ENCODE measurements at places on chromosomes 3 and 15.

DNA sequence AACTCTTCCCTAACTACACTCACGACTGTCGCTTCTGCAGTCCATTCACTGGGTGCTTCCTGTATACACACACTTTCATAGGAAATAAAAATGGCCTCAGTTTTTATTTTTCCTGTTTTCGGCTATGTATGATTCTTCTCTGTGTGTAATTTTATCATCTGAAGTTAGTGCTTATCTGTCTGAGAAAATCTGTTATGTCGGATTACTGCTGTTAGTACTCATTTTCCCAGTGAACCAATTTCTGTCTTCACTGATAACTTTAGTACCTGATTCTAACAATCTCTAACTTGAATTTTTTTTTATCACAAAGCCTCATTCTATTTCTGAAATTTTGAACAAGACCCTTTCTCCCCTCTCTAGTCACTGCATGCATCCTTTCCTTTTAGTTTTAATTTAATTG, 20.9 kb downstream of the RAB5A start:
- DNase-seq: no peak

- no peak for DNase-seq
These were observed 7.3 kb downstream of the RAB27A start for GRCh38 chr15:55282284-55282833.

DNA sequence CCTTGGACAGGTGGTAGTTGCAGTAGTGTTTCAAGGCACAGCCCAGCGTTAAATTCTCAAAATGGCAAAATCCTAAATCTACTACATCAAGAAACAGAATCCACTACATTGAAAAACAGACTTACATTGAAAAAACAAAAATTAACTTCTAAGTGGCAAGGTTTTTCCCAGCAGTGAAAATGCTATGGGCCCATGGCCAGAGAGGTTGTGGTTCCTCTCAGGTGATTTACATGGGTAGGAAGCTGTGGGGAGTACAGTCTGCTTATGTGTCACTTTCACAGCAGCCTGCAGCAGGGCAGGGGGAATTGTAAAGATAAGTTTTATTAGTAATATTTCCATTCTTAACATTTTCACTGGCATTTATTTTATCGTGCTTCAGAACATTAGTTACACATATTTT, 24.9 kb downstream of the TTC14 start:
- no peak for DNase-seq

DNA sequence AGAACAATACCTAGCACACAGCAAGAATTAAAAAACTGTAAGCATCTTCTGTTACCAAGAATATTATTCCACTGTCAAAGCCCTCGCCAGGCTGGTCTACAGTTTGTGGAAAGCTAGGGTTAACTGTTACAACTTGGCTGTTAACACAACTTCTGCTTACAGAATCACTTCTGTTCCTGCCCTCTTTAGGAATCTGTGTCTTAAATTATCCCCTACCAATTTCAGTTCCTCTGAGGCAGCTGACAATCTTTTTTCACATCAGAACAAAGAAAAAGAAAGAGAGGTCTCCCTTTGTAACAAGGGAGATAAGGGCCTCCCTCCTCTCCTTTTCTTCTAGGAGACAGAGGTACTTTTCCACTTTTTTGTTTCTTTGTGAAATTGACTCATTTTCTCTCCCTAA, 188.9 kb downstream of the FMN1 start:
- no peak for DNase-seq

DNA sequence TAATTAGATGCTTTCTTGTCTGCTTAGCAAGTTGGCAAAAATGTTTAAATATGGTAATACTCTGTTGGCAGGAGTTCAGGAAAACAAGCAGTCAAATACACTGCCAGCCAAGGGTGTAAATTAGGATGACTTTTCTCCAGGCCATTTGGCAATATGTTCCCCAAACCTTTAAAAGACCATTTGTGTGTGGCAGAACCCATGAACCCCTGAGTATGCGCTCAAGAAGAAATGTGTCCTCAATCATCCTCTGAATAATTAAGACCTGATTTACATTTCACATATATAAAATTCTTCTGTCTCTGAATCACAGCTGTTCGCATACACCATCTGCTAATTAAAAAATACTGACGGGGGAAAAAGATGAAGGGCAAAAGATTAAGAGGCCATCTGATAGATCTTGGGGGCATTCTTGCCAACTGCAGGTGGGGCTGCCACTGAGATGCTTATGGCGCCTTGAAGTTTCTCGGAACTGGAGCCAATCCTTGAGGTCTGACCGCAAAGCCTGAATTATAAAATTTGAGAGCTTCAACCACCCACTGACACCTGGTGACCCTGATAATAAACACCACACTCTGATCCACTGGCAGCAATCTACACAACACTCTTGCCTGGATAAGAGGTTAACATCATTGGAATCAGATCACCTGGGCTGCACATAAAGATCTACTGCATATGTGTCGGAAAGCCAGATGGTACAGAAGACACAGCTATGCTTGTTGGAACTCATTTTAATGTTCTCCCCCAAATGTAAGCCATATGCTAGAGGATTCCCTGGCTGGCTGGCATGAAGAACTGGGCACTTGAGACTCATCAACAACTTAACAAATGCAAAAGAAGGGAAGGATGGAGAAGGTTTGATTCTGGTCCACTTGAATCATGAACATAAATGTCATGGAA, 190.6 kb downstream of the OSBPL10 start:
- no peak for DNase-seq

DNA sequence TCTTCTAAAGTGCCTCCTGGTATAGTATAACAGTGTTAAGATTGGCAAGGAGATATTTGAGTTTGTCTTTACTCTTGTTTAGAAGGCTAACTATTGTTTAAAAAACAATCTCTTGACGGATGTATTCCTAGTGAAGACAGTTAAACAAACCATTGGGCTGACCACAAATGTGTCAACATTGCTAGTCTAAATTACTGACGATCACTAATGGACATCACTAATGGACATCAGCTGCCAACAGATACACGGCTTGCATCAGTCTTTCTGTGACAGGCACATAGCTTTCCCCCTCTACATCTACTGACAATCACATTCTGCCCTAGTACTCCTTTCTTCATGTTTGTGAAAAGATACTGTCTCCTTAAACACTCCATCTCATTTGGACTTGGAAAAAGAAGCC, 57.1 kb upstream of the ETV5 start:
- no peak for DNase-seq

- DNase-seq: no peak
These were observed 61.1 kb upstream of the TMCO5A start for GRCh38 chr15:37873336-37873735.

- DNase-seq: no peak
These were observed 1.2 kb downstream of the BLOC1S6 start for GRCh38 chr15:45588219-45588875.

DNA sequence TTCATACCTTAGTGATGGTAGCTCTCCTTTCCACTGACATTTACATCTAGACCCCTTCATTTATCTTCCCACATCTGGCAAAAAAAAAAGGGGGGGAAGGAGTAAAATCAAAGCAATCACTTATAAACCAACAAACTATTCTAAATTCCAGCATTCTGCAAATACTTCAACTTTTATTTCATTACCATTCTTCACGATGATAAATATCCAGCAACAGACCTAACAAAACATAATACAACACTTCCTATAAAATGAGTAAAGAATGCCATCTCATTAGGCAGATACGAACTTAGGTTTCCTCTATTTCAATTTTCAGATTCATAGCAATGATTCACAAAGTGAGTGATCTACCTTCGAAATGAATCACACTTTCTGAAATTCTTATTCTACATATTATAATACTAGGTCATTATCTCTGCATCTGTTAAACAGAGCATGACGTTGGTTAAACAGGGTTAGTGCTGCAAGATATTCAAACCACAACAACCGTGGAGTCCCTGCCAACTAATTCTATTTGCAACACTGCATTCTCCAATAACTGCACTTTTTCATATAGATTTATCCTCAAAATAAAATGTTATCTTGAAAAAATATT, at the start of gene LRRFIP2:
TSS of gene LRRFIP2 (minus strand) at position 51 of the 595 bp plus-strand sequence. CDS start 25,599 bp downstream, outside the sequence.
- DNase-seq: no peak

- DNase-seq: no peak
These were observed 6.6 kb upstream of the ADGRG7 start for GRCh38 chr3:100602506-100603444.

DNA sequence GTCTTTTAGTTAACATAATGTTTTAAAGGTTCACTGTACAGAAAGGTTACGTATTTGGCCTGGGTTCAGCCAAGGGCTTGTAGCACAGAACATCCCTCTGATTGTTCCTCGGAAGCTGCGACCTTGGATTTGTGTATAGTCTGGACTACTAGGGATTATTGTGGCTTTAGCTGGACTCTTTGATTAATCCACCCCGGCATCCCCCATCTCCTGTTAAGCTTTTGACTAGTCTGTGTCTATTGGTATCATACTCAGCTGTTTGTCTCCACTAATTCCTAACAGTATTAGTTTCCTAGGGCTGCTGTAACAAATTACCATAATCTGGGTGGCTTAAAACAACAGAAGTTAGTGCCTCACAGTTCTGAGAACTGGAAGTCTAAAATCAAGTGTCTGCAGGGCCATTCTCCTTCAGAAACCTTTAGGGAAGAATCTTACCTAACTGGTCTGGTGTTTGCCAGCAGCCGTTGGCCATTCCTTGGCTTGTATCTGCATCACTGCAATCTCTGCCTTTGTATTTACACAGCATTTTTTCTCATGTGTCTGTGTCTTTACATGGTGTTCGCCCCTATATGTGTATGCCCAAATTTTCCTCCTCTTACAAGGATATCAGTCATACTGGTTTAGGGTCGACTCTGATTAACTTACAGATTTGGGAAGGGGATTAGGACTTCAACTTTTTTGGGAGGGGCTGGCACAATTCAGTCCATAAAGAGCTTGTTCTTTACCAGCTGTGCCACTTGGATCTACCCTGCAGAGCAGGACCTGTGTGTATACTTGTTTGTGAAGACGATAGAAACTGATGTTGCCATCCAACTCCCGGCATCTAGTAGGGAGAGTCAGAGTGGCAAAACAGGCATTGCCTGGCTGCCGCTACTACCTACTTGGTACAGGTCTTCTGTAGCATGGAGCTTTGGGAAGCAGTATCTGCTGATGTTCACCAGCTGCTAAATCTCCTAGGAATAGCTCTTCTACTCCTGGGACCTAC, 117.8 kb downstream of the UBE2E2 start:
- no peak for DNase-seq

GRCh38 chr3:26657348-26657976, 34.9 kb downstream of the LRRC3B start:
- DNase-seq: no peak

DNA sequence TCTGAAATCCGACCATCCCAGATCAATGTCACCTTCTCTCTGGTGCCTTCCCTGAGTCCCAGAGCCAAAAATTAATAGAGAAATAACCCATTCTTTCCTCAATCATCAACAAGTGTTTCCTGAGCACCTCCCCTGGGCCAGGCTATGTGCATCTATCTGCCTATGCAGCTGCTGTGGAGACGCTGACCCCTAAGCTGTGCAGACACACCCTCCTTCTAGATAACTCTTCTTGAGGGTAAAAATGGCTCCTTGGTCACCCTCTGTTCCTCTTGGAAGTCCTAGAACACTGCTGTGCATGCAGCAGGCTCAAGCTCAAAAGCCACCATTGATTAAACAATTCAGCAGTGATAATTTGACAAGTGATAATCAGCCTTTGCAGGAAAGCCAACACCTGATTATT, 18.4 kb downstream of the CA12 start:
- DNase-seq: no peak

- no peak for DNase-seq
These were observed 90.8 kb downstream of the CRTC3 start for GRCh38 chr15:90620379-90621067.

- DNase-seq: no peak
These were observed 50.2 kb downstream of the VGLL4 start for GRCh38 chr3:11593318-11594034.

GRCh38 chr3:61828184-61828874, 267.0 kb downstream of the PTPRG start:
- DNase-seq: no peak

DNA sequence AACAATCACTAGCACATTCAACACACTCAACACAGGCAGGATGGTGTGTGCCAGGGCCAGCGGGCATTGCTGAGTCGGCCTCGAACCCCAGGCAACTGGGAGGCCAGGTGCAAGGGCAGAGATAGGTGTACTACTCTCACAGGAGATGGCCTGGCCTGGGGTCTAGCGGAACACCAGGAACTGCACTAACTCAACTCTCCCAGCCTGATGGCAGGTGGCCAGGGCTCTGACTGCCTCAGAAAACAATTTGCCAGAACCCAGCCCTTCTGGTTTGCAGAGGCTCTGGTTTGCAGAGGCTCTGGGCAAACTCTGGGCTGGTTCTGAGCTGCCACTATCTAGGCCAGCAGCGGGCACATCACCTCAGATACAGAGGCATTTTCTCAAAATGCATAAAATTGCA, 229.2 kb upstream of the CHRNA7 start:
- no peak for DNase-seq

- DNase-seq: no peak
These were observed 14.8 kb downstream of the MYL3 start for GRCh38 chr3:46848271-46849044.

- DNase-seq: no peak
These were observed 64.6 kb downstream of the CD200 start for GRCh38 chr3:112397556-112397955.

- no peak for DNase-seq
These were observed 133.3 kb upstream of the CHL1 start for GRCh38 chr3:63095-63765.

DNA sequence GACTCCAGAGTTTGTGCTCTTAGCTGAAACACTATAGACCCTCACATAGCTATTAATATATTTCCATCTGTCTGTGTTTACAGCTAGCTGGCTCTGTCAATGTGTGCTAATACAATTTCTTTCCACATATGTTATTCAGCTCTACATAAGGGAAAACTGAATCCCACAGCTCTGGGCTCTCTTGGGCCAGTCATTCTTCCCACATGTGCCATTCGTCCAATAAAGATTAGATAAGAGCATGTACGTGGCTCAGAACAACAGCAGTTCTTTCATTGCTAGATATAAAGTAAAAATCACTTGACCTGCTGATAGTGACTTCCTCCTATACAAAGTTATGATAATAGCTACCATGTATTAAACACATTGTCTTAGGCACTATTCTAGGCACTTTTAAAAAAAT, 2.8 kb upstream of the ILDR1 start:
- no peak for DNase-seq

- no peak for DNase-seq
These were observed 20.5 kb downstream of the SLC35A5 start for GRCh38 chr3:112582244-112582874.

GRCh38 chr15:84773716-84774115, 25.3 kb downstream of the ZNF592 start:
- DNase-seq: no peak

DNA sequence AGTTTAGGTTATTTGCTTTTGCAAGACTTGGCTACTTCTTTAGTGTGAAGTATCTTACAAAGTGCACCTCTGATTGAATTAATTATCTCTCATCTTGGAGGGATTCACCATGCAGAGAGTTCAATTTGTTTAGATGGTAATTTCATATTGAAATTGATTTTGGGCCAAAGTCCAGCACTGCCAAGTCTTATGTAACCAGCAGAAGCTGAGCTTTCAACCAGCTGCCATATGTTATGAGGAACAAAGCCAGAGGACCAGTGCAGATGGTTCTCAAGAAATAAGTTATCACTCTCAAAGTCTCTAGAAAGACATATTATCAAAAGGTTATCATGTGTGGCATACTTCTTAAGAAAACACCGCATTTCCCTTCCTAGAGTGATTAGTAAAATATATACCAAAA, 29.0 kb downstream of the ABHD6 start:
- no peak for DNase-seq

GRCh38 chr3:188052169-188053035, 101.6 kb upstream of the LPP start:
- peak; percentile 82 for DNase-seq

GRCh38 chr15:31360843-31361763, 34.5 kb downstream of the KLF13 start:
- no peak for DNase-seq

All from brain pericyte (primary cell).